CD4-positive, alpha-beta T cell treated with Interleukin-6 at 100 ng/mL for 8 hours (primary cell): ENCODE measurements at places on chromosomes 1 and 21.

- no peak for DNase-seq
These were observed 295.0 kb upstream of the LRRC7 start for GRCh38 chr1:69272684-69273083.

- DNase-seq, result no peak
These were observed 20.8 kb downstream of the FAAP20 start for GRCh38 chr1:2173546-2174347.

DNA sequence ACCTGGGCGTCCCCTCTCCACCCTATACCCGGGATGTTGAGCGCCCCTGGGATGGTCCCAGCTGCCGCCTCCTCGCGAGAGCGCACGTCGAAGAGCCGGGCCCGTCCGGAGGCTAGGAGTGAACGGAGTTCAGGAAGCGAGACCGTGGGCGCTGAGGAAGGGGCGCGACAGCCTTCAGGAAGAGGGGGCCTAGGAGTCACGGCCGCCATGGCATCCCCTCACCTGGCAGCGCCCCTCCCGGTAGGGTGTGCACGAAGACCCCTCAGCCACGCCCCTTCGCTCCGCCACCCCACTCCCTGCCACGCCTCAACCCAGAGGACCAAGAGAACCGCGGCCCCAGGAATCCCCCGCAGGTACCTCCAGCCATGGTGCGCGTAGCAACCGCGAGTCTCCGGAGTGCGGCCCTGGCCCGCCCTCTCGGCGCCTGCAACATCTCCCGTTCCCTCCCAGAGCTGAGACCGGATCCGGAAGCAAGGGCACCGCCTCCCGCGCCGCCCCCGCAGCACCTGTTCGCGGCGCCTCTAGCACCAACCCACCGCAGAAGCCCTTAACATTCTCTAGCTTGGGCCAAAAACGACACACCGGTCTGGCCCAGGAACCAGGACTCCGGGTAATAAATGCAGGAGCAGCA lies at the start of gene TSTD1:
TSS of gene TSTD1 (minus strand) at position 442 of the 631 bp plus-strand sequence. CDS start at position 367, 75 bp downstream.
- DNase-seq, result peak; percentile 87

DNA sequence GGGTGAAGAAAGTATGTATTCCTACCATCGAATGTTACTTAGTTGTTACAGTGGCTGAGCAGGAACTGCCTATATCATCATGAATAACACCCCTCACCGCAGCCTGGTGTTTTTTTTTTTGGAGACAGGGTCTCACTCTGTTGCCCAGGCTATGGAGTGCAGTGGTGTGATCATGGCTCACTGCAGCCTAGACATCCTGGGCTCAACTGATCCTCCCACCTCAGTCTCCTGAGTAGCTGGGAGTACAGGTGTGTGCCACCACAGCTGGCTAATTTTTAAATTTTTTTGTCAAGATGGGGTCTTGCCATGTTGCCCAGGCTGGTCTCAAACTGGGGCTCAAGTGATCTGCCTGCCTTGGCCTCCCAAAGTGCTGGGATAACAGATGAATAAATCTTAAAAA lies 7.3 kb downstream of the PATJ start:
- no peak for DNase-seq

- DNase-seq, result no peak
These were observed 27.2 kb downstream of the PTP4A2 start for GRCh38 chr1:31910933-31911332.

- DNase-seq, result no peak
These were observed 12.0 kb upstream of the LIN9 start for GRCh38 chr1:226320930-226321329.

- no peak for DNase-seq
These were observed 72.7 kb upstream of the NBPF4 start for GRCh38 chr1:108316545-108316944.

- DNase-seq, result no peak
These were observed 206.0 kb upstream of the HMCN1 start for GRCh38 chr1:185528084-185528676.

DNA sequence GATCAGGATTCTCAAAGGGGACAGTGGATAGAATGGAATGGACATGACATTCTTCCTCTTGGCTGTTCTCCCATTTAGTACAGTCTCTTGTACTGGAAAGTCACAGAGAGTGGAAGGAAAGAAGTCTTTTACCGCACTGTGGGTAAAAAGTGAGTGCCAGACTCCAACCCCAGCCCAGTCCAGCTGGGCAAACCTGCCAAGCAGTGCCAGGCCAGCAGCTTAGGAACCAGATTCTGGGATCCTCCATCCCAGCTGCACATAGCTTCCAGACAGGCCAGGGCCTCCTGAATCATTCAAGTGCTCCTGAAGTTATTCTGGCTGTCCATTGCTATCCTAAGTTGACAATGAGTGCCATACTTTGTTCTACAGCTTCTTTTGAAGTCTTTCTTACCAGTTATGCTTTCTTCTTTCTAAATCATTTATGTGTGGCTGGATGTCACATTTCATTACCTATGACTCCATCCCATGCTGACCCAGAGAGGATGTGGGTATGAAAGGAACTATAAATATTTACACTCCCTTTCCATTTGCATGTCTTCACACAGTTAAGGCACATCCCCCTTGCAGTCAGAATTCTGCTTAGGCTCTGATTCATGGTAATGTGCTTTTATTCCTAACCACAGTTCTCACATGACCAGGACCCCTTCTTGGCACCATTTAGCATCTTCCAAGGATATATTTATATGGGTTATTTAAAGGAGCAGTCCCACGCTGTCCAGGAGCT lies 88.9 kb downstream of the AK5 start:
- no peak for DNase-seq

DNA sequence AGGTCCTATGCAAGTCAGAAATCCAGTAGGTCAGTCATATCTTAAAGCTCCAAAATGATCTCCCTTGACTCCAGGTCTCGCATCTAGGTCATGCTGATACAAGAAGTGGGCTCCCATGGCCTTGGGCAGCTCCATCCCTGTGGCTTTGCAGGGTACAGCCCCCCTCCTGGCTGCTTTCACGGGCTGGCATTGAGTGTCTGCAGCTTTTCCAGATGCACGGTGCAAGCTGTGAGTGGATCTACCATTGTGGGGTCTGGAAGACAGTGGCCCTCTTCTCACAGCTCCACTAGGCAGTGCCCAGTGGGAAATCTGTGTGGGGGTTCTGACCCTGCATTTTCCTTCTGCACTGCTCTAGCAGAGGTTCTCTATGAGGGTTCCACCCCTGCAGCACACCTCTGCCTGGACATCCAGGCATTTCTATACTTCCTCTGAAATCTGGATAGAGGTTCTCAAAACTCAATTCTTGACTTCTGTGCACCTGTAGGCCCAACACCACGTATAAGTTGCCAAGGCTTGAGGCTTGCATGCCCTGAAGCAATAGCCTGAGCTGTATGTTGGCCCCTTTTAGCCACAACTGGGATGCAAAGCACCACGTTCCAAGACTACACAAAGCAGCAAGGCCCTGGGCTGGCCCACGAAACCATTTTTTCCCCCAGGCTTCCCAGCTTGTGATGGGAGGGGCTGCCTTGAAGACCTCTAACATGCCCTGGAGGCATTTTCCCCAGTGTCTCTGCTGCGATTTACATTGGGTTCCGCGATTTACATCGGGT lies 472.7 kb downstream of the NPHP4 start:
- DNase-seq, result no peak

DNA sequence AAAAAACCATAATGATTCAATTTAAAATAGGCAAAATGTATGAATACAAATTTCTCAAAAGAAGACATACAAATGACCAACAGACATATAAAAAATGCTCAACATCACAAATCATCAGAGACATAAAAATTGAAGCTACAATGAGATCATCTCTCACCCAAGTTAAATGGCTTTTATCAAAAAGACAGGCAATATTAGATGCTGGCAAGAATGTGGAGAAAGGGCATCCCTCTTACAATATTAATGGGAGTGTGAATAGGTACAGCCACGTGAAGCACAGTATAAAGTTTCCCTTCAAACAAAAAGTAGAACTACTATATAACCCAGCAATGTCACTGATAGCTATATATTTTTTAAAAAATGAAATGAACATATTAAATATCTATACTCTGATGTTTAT lies 1481.7 kb downstream of the AMY1C start:
- DNase-seq, result no peak

GRCh38 chr1:153881751-153882150 lies 41.0 kb downstream of the GATAD2B start:
- no peak for DNase-seq

DNA sequence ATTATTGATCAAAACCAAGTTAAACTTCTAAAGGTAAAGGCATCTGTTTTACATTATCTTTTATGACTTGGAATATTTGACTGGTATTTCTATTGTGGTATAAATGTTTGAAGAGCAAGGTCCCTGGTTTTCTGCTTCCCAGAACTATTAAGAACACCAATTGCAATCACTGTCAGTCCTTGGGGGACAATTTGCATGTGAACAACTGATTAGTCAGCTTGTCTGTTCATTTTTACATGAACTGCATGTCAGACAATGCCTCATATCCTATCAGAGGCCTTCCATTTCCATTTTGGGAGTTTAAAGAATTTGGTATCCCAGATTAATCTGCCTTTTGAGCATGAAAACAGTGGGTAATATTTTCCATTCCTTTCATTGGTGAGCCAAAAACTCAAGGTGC lies 654.9 kb upstream of the USP24 start:
- DNase-seq, result no peak

DNA sequence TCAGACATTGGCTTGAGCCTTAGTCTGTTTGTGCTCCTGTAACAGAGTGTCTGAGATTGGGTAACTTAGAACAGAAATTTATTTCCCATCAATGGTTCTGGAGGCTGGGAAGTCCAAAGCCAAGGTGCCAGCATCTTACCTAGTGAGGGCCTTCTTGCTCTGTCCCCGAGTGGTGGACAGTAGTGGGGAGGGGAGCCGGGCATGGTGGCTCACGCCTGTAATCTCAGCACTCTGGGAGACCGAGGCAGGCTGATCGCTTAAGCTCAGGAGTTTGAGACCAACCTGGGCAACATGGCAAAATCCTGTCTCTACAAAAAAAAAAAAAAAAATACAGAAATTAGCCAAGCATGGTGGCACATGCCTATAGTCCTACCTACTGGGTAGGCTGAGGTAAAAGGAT lies 336.5 kb upstream of the VAMP3 start:
- DNase-seq, result no peak

GRCh38 chr1:231177226-231177625 lies 15.4 kb downstream of the TRIM67 start:
- DNase-seq, result no peak

DNA sequence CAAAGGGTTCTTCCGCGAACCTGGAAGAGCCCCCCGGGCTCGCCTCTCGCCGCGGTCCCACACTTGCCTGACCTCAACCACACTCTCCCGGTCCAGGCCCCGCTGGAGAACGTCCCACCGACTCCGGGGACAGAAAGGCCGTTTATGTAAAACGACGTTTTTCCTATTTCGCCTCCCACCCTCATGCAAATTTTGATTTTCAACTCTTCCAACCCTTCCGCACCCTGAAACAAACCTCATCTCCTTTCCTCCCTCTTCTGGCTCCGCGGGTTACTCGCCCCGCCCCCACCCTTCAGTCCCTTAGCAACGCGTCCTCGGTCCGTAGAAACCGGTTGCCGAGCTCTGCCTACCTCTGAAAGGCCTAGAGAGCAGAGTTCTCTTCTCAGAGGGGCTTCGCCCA lies at the start of gene C1orf141:
TSS of gene C1orf141 (minus strand) at position 276 of the 400 bp plus-strand sequence. CDS start 7,730 bp downstream, outside the sequence.
- peak; percentile 5 for DNase-seq

- peak; percentile 40 for DNase-seq
These were observed 4.1 kb upstream of the TRAF3IP3 start for GRCh38 chr1:209751627-209752231.

GRCh38 chr1:234686035-234686434 lies 76.1 kb upstream of the IRF2BP2 start:
- no peak for DNase-seq

GRCh38 chr21:27219068-27219467 lies 252.2 kb upstream of the ADAMTS5 start:
- DNase-seq, result no peak

- DNase-seq, result no peak
These were observed 5.8 kb downstream of the ELF3 start for GRCh38 chr1:202016022-202016810.

GRCh38 chr1:199064971-199065370 lies 426.1 kb downstream of the PTPRC start:
- DNase-seq, result no peak

DNA sequence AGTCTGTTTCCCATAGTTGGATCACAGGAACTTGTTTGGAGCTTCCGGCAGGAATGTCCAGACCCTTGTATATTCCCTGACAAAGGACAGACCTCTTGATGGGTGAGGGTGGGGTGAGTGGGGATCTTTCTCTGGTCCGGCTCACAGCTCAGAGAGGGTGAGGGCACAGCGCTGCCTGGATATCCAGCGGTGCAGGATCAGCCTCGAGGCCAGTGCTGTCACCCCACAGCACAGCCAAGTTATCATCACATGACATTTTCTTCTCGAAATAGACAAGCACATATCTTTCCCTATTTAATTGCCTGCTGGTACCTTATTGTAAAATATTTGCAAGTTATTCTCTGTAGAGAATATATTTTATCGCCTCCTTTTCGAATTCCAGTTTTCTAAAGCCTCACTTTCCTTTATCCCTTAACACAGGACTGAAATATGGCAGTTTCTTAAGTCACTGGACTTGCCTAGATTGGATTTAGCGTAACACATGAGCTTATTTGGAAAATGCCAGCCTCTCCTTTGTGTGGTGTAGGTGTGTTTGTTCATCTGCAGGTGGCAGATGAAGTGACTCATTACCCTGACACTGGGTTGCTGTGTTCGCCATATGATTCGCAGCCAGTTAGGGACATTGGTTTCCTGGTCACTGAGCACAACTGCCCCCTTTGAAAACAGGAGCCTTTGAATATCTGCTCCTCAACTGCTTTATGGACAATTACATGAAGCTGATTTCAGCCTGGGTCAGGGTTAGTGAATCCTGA lies 21.4 kb downstream of the CLIC6 start:
- no peak for DNase-seq

GRCh38 chr1:168514455-168514854 lies 29.3 kb downstream of the XCL2 start:
- no peak for DNase-seq

DNA sequence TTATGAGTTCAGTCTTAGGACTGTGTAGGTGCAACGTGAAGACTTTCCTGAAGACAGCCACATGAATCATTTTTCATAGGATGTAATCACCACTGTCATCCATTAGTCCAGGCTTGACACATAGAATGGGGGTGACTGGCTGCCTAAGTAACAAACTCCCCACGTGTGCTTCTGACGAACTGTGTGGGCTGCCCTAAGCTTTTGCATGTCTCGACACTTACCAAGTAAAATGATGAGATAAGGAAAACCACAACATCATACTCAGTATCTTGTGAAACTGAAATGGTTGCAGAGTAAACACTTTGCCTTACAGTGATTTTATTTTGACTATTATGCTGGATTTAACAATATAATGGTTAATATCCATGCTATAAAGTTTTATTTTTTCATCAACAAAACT lies 19.5 kb downstream of the ERG start:
- DNase-seq, result no peak

DNA sequence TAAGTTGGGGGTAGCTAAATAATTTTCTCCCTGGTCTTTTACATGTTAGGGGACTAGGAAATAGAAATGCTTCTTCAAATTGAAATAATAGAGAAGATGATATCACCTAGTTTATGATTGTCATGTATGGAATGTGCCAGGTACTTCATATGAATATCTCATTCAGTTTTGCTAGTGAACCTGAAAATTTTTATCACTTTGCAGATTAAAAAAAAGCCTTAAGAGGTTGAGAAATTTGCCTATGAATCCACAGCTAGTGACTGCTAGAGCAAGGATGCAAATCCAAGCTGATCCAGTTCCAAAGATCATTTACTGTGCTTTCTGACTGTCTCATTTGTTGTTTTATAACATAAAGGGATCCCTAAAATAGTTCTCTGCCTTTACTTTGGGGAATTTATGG lies 24.7 kb downstream of the RNF2 start:
- DNase-seq, result no peak

- DNase-seq, result no peak
These were observed 27.1 kb downstream of the CRNN start for GRCh38 chr1:152386940-152387339.
